ENCODE measurements at places on chromosomes 12 and 14.

GRCh38 chr14:31435276-31435675, 14.9 kb upstream of the HEATR5A start:
- peak; percentile 88 for DNase-seq

GRCh38 chr12:108565146-108565545, 2.8 kb downstream of the ISCU start:
- no peak for DNase-seq

GRCh38 chr12:6082613-6083012, 41.9 kb downstream of the VWF start:
- DNase-seq: peak; percentile 42

DNA sequence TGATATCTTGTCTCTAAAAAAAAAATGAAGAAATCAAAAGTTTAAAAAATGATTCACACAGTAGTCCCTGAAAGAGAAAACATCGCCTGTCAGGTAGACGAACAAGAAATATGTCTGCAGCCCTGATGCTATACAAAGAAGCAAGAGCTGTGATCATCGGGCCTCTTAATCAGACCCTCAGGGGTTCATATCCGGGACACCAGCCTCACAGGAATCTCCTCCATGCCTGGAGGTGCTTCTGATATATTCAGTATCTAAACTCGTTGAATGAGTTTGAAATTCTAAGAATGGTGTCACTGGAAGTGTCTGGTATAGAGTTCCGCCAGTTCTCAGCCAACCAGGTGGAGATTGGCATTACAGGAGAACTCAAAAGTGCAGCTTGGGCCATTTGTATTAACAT, 64.7 kb downstream of the KSR2 start:
- DNase-seq: no peak

DNA sequence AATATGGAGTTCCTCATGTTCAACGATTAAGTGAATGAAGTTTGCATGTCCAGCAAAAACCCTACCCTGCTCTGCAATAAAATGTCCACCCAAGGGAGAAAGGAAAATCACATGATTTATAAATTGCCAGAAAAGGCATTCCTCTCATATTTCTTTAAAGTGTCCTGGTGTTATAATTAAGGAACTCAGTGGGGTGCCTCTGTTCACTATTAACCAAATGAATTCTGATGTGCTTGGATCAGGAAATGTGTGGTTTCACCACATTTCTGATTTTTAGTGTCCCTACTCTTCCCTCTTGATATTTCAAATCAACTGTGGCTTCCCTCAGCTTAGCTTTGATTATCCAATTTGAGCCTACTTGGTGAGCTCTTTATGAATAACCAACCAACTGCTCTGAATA, 208.1 kb downstream of the PHLDA1 start:
- DNase-seq: no peak

DNA sequence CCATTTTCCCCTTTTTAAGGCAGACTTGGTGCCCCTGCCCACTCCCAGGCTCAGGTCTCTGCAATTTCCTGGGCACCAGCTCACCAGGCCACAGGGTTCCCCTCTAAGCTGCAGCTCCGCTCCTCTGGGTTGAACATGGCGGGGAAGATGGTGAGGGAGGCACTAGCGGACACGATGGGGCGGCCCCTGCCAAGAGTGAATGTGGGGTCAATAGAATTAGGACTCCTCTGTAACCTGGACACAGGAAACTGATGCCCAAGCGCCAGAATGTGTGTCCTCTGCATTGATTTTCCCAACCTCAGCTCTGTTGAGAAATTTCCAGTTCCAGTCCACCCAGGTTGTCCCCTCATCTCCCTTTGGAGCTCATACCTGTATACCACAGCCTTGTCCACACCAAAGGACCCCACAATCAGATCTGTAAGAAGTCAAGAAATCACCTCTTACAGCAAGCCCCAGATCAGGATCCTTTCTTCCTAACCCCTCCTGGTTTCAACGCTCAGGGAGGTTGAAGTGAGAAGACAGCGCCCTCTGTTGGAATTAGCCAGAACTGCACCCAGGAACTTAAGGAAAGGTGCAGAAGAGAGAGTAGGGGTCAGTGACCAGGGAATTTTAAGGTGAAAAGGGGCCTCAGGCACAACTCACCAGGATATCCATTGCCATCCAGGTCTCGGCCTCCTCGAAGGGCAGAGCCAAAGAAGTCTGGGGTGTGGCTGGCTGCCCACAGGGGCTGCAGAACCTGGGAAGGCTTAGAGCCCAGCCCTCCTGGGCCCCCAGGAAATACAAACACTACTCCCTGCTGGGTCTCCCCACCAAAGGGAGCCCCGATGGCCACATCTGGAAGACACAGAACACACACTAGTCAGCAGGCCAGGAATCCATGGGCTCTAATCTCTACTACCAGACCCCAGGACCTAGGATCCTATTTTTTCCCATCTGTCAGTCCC, 14.7 kb downstream of the ITGA5 start:
- DNase-seq: peak; percentile 54

DNA sequence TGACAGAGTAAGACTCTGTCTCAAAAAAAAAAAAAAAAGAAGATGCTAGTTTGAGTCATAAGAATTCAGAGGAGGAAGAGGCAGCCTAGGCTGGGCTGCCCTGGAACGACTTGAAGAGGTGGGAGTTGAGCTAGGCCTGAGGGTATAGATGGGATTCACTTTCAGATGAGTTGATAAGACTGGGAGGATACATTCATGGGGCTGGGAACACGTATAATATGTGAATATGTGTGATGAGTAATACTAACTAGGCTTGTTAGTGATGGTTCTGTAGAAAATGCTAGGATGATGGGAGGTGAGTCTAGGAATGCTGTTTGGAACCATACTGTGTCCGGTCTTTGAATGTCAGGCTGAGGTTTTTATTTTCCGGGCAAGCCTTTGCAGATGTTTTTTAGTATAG, 9.0 kb downstream of the PLEKHA5 start:
- peak; percentile 86 for DNase-seq

Data from amniotic epithelial cell (primary cell).